Hematopoietic multipotent progenitor cell treated with erythropoietin and hydrocortisone succinate and interleukin-3 and kit ligand, for 4 days (in vitro differentiated cells): ENCODE measurements at places on chromosomes 1 and 21.

DNA sequence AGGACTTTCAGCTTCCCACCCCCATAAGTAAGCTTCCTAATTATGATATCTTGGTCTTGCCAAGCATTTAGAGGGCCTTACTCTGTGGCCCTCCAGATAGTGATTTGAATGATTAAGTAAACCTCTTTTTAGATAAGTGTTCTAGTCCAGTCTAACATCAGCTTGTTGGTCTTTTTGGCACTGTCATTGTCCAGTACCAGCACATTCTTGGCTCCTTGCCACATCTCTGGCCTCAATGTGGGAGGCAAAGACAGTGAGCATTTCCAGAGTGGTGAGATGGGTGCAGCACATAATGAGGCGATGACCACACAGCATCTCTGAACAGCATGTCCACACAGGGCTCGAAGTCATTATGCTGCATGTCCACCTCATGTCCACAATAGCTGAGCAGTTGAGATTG is 6.1 kb downstream of the CAPZA1 start:
- peak; percentile 47 for DNase-seq

GRCh38 chr1:225544924-225545323 is 108.0 kb downstream of the ENAH start:
- DNase-seq: no peak

GRCh38 chr1:177354247-177354646 is 183.5 kb downstream of the BRINP2 start:
- no peak for DNase-seq

DNA sequence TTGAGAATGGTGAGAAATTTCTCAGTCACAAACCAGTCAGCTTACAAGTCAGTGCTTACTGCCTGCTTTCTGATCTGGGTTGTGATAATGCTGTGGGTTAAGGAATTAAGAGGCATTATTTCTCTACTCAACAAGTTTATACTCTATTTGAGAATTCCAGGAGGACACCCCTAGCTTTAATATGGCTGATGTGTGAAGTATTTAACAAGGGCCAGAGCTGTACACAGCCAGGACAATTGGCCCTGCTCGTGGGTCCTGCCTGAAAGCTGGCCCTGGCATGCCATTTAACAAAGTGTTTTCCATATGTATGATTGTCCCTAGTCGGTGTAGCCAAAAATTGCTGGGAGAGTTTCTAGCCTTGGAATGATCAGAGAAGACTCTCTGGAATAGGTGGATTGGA is 43.2 kb downstream of the HHAT start:
- no peak for DNase-seq

DNA sequence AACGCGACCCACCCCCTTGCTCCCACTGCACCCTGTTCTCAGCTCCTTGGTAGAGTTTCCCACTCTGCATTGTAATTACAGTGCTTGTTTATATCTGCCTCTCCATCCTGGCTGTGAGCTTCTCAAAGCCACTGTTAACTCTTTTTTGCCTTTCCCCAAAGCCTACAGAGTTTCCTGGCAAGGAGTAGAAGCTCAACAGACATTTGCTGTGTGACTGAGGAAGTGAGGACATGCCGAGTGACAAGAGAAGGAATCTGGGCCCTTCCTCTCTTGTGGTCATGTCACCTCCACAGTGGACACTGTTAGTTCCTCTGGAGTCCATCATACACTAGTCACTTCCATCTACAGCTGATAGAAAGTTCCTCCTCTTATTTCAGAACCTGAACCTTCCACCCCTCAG is 6.1 kb upstream of the IGSF8 start:
- no peak for DNase-seq

GRCh38 chr1:22105611-22106207 is 37.2 kb downstream of the WNT4 start:
- peak; percentile 82 for DNase-seq

DNA sequence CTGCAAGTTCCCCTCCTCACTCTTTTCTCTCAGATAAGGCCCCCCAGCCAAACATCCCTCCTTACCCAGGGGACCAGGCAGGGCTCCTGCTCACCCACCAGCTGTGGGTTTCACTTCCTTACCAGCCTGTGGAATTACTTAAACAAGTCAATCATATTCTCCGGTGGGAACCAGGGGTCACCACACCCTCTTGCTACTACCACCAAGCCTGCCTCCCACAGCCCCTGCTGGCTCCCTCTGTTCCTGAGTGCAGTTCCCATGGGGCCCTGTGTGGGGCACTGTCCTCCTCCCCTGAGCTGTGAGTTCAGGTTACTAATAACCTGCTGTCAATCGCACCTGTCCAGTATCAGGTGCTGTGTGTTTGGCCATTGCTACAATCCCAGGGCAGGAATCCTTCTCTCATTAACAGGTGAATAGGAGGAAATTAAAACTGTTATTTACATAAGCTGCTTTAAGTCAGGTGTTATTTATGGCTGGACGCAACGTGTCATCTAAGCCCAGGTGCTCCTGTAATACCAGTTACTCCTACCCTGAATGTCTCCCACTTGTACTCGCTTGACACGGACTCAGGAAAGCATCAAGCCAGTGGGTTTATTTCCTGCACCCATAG is 53.1 kb upstream of the LBR start:
- peak; percentile 62 for DNase-seq

- DNase-seq: no peak
Measured at GRCh38 chr21:36929622-36930021, 36.8 kb downstream of the HLCS start.

- DNase-seq: no peak
Measured at GRCh38 chr1:4127592-4128140, 227.6 kb upstream of the C1orf174 start.

GRCh38 chr1:215360758-215361157 is 206.3 kb upstream of the KCTD3 start:
- no peak for DNase-seq

DNA sequence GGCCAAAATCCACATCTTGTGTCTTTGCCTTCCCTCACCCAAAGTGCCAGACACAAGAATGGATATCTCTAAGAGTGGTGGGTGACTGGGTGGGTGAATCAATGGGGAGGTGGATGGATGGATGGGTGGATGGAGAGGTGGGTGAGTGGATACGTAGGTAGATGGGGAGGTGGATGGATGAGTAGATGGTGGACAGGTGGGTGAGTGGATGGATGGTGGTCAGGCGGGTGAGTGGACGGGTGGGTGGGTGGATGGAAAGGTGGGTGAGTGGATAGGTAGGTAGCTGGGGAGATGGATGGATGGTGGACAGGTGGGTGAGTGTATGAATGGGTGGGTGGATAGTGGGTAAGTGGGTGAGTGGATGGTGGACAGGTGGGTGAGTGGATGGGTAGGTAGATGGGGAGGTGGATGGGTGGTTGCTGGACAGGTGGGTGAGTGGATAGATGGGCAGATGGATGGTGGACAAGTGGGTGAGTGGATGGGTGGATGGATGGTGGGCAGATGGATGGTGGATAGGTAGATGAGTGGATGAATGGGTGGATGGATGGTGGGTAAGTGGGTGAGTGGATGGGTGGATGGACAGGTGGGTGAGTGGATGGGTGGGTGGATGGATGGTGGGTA is 34.2 kb downstream of the SLC19A1 start:
- no peak for DNase-seq

DNA sequence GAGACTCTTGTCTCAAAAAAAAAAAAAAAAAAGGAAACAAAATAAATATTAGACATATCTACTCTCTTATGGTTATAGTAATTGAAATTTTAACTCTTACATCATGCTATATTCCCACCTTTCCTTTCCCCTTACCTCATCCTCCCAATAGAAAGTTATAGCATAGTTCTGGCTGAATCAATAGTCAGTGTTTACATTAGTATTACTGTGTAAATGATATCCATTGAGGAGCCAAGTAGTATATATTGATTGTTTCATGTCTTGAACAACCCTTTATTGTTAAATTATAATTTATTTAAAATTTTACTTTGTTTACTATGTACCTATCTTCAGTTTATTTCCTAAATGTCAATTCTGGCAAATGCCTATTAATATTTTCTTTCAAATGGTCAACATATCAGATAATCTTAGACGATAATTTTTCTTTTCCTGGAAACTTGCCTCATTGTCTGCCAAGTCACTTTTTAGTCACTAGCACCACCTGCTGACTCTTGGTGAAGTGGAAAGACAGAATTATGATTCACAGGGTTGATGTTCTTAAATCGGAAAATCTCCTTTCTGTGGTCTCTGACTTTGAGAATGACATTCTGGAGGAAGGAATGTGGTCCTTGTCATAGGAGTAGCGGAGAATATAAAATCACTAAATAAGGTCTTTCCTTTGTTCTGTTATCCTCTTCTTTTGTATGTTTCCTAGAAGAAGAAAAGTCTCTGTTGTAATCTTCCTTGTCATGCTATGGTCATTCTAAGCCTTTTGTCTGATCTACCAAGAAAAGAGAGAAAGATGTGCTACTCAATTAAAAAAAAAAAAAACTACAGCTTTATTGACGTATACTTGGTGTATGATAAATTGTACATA is 8.6 kb downstream of the HJV start:
- peak; percentile 89 for DNase-seq

- no peak for DNase-seq
Measured at GRCh38 chr1:150544204-150544603, 5.0 kb upstream of the ADAMTSL4 start.

DNA sequence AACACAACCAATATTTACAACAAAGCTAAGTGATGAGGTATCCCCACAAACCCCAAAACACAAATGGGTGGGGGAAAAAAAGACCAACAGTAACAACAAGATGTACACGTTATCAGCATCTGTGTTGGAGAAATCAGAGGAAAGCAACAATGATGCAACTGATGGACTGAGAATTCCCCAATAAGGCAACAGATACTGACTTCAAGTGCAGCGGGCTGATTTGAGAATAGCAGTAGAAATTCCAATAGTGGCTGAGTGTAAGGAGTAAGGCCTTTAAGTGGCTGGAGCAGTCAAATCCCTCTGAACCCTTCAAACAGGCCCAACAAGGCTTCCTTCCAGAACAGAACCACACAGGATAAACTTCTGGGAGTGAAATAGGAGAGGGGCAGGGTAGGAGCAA is 97.6 kb downstream of the TM2D1 start:
- no peak for DNase-seq

- no peak for DNase-seq
Measured at GRCh38 chr1:55618199-55618598, 403.0 kb upstream of the USP24 start.

- DNase-seq: no peak
Measured at GRCh38 chr21:42027085-42027821, 17.1 kb upstream of the ZBTB21 start.

- no peak for DNase-seq
Measured at GRCh38 chr1:206691604-206692003, 6.9 kb downstream of the MAPKAPK2 start.

DNA sequence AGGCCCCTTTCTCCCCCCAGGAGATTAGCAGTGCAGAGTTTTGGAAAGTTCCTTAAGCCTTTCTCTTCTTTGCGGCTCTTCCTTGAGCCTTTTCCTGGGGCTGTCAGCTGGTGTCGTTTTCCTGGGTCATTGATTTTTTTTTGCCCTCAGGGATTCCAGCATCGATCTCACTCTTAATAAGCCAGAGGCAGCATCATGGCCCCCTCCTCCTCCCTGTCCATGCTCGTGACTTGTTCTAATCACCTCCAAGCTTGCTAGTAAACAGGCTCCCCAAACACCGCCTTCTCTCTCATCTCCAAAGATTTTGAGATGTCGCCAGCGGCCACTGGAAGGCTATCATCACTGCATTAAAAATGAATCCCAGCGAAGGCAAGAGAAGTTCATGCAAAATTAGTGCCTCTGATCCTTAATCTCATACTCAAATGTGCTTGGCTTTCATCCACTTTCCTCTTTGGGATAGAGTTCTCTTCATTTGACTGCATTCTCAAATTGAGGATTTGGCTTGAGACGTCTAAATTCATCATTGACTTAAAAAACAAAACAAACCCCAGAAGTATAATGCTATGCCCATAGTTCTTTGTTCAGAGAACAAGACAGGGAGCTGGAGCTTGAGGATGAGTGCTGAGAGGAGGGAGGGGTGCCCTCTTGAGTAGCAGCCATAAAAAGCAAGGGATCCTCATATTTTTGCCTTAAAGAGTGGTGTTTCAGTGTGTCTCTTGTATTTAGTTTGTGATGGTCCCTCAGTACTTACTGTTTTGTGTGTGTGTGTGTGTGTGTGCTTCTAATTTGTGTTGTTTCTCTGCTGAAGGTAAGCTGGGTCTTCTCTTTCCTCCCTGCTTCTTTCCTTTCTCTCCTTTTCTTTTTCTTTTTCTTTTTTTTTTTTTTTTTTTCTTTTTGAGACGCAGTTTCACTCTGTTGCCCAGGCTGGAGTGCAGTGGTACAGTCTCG is 3.2 kb downstream of the EVA1C start:
- DNase-seq: no peak

DNA sequence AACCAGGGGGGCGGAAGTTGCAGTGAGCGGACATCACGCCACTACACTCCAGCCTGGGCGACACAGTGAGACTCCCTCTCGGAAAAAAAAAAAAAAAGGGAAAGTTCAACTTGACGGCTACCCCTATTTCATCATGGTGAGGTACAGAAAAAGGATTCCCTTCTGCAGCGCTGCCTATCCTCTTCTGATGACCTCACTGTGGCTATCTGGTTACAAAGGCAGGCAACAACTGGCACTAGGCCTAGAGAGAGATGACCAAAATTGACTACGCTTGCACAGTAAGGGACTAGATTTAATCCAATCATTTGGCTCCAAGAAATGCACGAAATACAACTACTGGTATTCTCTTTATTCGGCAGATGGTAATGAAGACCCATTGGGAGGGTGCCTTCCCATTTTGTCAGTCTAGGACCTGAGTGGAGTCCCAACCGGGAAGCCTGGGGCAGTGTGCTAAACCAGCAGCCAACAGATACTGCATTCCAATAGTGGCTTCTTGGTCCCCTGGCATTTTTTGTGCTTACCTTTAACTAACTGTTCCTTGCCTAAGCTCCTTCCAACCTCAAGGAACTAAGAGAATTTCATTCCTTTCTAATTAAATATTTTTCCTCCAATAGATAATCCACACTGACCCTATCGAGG is 36.6 kb downstream of the ITPKB start:
- peak; percentile 53 for DNase-seq

GRCh38 chr1:30353637-30354036 is 369.7 kb downstream of the MATN1 start:
- DNase-seq: peak; percentile 13

DNA sequence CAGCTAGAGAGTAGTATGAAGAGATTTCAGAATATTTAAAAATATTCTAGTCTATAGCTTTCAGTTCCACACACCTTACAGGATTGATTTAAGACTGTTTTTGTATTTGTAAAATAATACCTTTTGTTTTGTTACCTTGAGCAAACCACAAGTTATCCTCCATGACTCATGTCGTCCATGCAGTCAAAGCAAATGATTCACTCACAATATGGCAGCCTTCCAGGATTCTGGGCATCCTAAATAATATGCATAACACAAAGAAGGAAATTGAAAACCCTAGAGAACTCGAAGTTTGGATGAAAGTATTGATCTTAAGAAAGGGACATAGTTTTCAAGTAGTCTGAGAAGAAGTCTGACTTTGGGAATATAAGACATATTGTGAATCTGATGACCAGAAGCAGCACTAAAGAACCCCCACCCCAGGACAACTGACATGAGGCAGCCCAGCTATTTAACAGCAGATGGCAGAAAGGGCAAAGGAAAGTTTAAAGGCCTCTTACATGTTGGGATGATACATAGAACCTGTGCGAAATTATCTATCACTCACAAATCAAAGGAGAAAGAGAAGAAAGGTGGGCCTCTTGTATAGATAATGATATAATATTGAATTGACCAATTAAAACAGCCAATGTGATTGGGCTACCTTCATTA is 857.9 kb downstream of the BRINP3 start:
- DNase-seq: no peak

GRCh38 chr1:3639397-3639911 is 10.4 kb downstream of the WRAP73 start:
- no peak for DNase-seq
